ENCODE measurements at places on chromosomes 6 and 20.

GRCh38 chr6:14088600-14089192 lies 28.9 kb upstream of the CD83 start:
- DNase-seq = no peak

DNA sequence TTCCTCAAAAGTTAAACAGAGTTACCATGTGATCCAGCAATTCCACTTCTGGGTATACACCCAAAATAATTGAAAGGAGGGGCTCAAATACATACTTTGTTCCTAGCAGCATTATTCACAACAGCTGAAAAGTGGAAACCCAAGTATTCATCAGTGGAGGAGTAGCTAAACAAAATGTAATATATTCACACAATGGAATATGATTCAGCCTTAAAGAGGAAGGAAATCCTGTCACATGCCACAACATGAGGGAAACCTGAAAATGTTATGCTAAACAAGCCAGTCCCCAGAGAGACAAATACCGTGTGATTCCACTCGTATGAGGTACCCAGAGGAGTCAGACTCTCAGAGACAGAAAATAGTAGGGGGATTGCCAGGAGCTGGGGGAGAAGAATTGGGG lies 44.5 kb downstream of the PXDC1 start:
- no peak for DNase-seq

DNA sequence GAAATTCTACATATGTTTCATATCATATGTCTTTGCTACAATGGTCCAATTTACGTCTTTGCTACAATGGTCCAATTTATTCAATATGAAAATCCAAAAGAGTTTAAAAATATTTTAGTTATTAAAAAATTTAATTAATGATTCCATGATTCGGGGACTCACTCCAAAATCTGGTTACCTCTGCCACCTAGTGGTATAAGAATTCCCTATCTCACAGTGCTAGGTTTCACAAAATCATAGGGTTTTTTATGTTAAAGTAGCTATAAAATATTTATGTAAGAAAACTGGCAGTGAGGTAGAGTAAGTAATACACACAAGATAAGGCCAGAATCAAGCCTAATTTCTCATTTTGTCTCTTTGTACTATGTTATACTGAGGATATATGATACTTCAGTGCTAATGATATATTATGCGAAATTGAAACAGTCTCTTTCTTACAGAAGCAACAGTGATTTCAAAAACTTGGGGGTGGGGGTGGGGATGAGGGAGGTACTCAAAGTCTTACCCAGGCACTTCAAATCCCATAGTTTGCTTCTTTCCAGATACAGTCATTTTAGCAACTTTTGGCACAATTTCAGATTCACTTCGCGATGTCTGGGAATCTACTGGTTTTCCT lies 52.3 kb downstream of the HBS1L start:
- DNase-seq = no peak

DNA sequence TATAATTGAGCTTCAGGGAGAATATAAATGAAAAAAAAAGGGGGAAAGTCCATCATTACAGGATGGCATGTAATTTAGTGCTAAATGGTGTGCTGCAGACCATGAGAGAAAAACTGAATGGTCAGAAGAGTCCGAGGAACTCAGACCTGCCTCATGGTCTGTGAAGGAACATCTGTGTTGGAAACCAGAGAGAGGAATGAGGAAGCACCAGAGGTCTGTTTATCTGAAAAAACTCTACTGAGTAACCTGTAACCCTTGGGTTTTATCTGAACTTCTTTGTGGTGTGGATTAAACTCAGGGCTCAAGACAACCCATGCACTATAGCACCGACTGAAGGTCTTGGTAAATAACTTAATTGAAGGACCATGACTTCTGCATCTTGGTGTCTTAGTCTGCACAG lies 108.1 kb downstream of the RNF144B start:
- DNase-seq = no peak

DNA sequence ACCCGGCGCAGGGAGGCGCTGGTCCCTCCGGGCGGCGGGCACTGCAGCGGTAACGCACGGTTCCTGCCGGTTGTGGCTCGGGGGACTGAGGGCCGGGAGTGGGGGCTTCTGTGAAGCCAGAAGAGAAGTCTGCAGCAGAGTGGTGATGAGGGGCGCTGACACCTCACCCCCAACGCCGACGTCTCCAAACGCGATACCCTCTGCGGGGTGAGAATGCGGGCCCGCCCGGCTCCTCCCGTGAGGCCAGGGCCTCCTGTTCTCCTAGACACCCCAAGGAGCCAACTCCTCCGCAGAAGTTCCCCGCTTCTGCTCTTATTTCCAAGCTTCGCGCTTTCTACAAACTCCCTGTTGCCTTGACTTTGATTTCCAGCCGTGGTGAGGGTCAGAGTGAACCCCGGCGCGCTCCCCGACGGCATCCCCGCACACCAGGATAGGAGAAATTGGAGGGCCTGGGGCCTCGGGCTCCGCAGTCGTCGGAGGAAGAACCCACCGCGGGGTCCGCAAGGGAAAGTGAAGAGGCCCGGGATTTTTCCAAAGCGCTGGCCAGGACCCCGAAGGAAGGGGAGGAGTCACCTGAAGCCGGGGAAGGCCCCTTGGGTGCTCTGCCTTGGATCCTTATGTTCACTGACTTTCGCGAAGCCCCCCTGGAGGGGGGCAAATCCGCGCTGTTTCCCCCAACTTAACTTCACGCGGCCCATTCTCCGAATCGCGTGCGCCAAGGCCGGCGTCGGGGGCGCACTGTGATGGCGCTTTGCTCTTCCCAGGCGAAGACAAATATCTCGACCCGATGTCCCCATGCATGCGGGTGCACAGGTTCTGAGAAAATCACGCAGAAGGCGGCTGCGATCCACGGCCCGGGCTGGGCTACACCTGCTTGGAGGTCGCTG lies 3.1 kb upstream of the INSM1 start:
- no peak for DNase-seq

GRCh38 chr6:79201143-79201542 lies 33.3 kb downstream of the HMGN3 start:
- DNase-seq = no peak

DNA sequence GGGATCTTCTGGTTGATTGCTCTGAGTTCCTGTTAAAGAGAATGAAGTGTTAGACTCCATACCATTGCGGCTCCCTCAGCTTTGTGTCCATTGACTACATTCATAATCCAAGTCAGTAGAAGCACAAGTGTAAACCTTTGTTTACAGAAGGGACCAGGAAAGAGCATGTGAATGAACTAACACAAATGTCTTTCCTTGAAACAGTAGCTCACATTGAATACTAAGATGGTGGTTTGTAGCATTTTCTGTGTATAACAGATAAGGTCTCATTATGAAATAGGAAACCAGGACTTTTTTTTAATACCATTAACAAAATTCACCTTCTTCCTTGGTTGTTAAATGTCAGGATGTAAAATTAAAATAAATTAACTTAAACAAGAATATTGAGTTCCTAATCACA lies 8.4 kb downstream of the STXBP5 start:
- DNase-seq = no peak

DNA sequence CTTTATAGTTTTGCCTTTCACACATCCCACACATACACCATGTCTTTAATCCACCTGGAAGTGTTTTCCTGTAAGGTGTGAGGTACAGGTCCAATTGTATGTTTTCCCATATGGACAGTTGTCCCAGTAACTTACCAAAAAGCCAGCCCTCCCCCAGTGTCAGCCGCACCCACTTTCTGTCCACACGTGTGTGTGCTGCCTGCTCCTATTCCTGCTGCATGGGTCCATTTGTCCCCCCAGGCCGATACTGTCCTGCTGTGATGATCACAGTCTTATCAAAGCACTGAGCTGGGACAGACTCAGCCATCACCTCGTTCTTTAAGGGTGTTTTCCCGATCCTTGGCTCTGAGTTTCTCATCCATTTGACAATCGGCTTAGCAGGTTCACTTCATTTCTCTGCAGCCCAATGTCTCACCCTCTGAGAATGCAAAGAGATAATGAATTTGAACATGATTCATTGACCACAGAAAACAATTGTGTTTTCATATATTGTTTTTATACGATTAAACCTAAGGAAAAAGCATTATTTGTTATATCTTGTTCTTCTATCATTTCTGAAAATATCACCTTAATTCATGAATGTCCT lies 9.6 kb downstream of the VSX1 start:
- DNase-seq = no peak

GRCh38 chr6:137403855-137404254 lies 90.3 kb downstream of the OLIG3 start:
- no peak for DNase-seq

Measured in stimulated activated CD4-positive, alpha-beta T cell treated with anti-CD3 and anti-CD28 coated beads, Interleukin-4, amount 100 ng/mL, for 24 hours (primary cell).